ENCODE measurements at places on chromosomes 2 and 18. TPM values are rescaled to one million over a fixed set of nuclear protein-coding genes. Genes with fewer than 3 reads are reported as not detected.

PLB1 gene
- total RNA-seq: 3.6 TPM

TLX2 gene
- not detected for total RNA-seq

SPP2 gene
- not detected for total RNA-seq

ALPG gene
- total RNA-seq: 0.16 TPM

SOWAHC gene
- 12.6 TPM for total RNA-seq

KLHL14 gene
- 0.45 TPM for total RNA-seq

DAW1 gene
- 0.99 TPM for total RNA-seq

RNF125 gene
- total RNA-seq: 6.1 TPM

BCL2 gene
- total RNA-seq: 8.7 TPM

KCNIP3 gene
- total RNA-seq: 3.2 TPM

DTNA gene
- total RNA-seq: 12.0 TPM

SERPINB4 gene
- total RNA-seq: 0.42 TPM

SLC5A6 gene
- 43.7 TPM for total RNA-seq

SP9 gene
- total RNA-seq: not detected

GAD1 gene
- not detected for total RNA-seq

ATOH8 gene
- 24.7 TPM for total RNA-seq

TCF7L1 gene
- 17.7 TPM for total RNA-seq

MRO gene
- total RNA-seq: 0.58 TPM

SPDYA gene
- total RNA-seq: 0.55 TPM

MC2R gene
- total RNA-seq: not detected

RFX8 gene
- total RNA-seq: 0.41 TPM

CFAP221 gene
- total RNA-seq: 20.8 TPM

MAP4K3 gene
- total RNA-seq: 28.6 TPM

TUBA3D gene
- total RNA-seq: not detected

ERCC3 gene
- total RNA-seq: 31.0 TPM

MARCHF4 gene
- 0.15 TPM for total RNA-seq
